ENCODE measurements at places on chromosomes 13 and 19. TPM values are rescaled to one million over a fixed set of nuclear protein-coding genes. Genes with fewer than 3 reads are reported as not detected.

The PCP2 gene
- not detected for total RNA-seq

The SPACA4 gene
- not detected for total RNA-seq

The ANKRD24 gene
- 0.23 TPM for total RNA-seq

The BEST2 gene
- total RNA-seq, result not detected

The ZNF701 gene
- 0.17 TPM for total RNA-seq

The OR10H5 gene
- total RNA-seq, result not detected

The TUBA3C gene
- not detected for total RNA-seq

The TEX29 gene
- total RNA-seq, result 0.17 TPM
